ENCODE measurements at places on chromosomes 3 and 15. TPM values are rescaled to one million over a fixed set of nuclear protein-coding genes. Genes with fewer than 3 reads are reported as not detected.

IQCH gene
- total RNA-seq: 5.8 TPM

PARP15 gene
- 0.81 TPM for total RNA-seq

FAM3D gene
- total RNA-seq: not detected

HACD2 gene
- total RNA-seq: 18.0 TPM

VGLL3 gene
- total RNA-seq: not detected
